ENCODE measurements at places on chromosomes 1 and 21.
A peak's percentile ranks its signal among the peaks of the same experiment; 100 is the strongest.

DNA sequence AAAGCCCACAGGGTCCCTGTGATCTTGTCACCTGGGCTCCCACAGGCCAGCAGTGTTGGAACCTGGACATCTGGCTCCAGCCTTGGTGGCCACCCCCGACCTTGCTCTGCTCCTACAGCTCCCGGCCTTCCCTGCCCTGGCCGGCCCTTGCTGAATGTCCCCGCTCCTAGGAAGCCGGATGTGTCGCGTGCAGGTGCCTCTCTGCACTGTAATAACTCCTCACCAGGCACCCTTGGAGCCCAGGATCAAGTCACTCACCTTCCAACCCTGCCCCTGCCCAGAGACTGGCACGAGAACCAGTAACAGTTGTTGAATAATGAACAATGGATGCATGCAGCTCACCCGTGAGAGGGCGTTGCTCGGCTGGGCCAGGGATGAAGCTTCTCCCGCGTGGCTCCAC lies 12.1 kb downstream of the PDE9A start:
- DNase-seq, result no peak

- peak; percentile 88 for DNase-seq
Observed at GRCh38 chr1:109490029-109490933, 3.6 kb upstream of the CYB561D1 start.

- DNase-seq, result no peak
Observed at GRCh38 chr1:2911421-2912178, 109.7 kb upstream of the ACTRT2 start.

DNA sequence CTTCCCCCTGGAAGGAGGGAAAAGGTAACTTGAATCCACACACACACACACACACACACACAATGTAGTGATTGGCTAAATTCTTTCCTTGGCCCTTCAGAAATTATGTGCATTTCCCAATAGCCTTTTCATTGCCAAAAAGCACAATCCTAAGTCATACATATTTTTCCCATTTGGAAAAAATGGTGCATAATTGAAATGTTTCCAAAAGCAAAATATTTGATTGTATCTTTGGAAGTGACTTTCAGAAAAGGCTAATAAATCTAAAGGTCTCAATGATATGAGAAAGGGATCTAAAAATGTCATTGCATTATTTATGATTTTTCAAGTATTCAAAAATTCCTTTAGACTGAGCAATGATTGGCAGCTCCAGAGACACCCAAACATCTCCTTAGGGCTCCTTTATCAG lies 43.5 kb upstream of the NEK7 start:
- DNase-seq, result no peak

DNA sequence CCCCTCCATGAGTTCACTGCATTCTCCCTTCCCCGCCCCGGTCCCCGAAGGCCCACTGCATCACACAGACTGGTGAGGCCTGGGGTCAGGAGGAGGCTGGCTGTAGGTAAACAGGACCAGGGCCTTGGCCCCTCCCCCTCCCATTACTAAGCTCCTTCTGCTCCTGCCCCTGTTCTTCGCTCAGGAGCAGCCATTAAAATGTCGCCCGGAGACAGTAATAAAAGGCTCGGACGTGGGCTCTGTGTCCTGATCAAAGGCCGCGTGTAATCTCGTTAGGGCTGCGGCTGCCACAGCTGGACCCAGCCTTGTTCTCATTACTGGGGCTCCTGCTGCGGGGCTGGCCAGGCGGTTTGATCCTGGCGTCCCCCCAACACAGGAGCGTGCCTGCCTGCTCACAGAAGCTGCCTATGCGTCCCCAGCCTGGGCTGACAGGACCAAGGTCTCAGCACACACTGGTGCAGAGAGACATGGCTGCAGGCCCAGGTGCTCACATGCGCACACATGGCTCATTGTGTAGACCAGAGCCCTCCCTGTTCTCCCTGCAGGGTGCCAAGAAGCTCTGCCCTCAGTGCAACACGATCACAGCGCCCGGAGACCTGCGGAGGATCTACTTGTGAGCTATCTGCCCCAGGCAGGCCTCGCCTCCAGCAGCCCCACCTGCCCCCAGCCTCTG lies 24.0 kb downstream of the TMEM53 start:
- peak; percentile 41 for DNase-seq

DNA sequence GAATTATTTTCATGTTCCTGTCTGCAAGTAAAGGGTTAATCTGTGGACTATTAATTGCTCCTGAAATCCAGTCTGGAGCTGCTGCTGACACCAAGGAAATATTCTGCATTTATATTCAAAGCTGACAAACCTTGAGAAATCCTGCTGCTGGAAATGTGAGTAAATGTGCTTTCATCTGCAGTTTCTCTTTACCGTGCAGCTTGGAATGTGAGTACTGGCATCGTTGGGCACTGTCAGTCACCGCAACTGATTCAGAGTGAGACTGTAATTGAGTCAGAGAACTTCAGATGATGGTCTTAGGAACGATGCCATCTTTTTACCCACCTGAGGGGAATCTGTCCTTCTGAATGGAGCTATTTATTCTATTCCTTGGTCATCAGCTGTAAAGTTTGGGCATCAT lies 420.6 kb downstream of the SIPA1L2 start:
- no peak for DNase-seq

DNA sequence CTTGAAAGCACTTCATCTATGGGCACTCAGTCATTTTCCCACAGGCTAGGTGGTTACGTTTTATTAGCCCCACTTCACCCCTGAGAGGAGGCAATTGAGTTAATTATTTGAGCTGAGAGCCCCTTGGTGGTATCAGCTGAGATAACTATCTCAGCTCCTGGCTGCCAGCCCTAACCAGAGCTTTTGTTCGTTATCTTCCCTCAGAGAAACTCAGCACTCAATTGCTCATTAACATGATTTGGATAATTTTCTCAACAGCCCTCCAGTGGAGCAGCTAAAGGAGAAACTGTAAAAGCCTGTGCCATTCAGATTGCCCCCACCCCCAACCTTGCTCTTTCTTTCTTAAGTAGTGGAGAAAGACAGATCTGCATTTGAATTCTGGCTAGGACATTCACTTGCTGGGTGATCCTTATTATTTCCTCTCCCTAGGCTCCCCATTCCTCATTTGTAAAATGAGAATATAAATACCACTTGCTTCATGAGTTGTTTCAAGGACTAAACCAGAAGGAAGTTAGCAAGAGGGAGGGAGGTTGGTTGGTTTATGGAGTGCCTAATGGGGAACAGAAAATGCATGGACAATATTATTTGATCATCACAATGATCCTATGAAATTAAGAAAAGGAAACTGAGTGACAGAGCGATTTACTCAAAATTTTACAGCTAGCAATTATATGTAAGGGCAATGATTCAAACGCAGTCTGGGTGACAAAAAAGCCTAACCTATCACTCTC lies 218.7 kb upstream of the FGGY start:
- no peak for DNase-seq

DNA sequence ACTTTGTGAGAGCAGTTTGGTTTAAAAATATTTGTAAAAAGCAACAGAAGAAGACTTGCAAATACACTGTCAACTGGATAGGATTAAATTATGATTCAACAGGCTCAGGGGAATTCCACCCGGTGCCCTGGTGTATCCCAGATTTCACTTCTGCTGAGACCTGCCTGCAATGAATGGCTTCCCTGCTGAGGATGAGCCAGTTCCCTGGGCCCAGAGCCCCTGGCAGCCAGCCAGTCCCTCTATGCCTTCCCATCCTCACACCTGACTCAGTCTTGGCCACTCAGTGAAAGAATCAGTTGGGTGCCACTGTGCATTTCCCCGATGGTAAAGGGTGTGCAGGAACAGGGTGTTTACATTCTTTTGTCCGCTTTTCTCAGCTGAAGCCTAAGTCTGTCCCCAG lies 64.4 kb downstream of the KCTD3 start:
- no peak for DNase-seq

DNA sequence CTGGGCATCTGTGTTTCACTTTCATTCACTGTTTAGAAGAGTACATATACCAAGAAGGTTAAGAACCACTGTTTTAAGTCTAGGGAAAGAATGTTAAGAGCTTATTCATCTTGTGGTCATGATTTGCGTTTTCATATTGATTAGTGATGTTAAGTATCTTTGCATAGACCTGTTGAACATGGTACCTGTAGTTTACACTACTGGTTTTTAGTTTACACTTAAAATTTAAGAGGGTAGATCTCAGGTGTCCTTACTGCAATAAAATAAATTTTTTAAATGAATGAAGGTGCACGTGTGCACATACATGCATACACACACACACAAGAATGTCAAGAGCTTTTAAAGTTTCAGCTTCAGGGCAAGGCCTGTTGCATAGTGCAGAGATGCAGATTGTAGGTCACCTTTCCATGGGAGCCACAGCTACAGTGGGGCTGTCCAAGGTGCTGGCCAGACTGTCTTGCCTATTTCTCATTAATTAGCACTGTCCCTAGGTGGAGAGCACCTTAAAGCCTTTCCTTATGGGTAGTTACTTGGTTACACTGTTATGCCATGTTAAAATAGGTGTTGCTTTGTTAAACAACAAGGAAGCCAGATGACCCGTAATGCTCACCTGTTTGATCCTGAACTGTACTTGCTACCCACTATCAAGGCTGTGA lies 543.0 kb upstream of the DAB1 start:
- no peak for DNase-seq

DNA sequence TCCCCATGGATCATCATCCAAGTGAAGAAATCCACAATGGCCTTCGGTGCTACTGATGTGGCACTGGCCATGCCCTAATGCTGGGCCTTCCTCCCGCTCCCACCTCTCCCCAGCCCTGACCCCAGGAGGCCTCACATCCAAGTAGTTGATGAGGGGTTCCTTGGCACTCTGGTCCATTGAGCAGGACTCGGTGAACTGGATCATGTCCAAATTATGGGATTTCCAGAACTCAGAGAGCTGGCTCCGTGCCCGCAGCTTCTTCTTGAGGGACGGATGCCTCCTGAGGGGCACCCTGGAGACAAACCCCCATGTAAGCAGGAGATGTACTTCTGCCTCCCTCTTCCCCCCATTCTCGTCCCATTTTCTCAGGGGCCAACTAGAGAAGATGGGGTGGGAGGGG lies 929 bp downstream of the CTSE start:
- DNase-seq, result no peak

- DNase-seq, result peak; percentile 62
Observed at GRCh38 chr1:28830814-28831213, 18.8 kb downstream of the OPRD1 start.

DNA sequence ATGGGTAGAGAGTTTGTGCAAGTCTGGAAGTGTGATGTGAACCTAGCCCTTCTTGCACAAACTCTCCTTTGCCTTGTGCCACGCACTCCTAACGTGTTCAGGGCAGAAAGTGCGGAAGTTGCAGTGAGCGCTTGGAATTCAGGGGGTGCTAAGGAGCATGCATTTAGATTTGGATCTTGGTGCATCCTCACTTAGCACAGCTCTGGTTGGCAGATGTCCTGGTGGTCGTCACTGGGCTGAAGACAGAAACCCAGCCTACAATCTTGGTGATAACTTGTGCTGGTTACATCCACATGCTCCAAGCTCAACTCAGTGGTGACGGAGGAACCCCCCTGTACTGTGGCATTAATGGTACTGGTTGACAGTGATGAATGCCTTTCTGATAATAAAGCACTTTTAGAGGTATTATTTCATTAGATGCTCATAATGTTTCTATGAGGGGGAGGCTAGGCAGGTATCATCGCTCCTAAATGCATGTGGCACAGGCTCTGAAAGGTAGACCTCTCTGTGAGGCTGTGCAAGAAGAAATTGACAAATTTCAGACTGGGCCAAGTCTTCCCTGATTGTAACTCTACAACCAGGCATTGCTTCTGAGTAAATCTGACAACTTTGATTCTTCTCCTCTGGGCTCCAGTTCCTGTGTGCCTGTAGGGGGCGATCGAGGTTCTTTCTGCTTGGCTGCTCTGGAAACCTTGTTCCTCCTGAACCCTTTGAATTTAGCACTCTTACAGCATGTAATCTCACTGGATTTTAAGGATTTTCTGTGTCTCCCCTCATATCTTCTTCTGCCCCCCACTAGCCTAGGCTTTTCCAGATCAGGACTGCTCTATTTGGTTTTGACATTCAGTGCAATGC lies 40.6 kb downstream of the MAPKAPK2 start:
- peak; percentile 67 for DNase-seq

DNA sequence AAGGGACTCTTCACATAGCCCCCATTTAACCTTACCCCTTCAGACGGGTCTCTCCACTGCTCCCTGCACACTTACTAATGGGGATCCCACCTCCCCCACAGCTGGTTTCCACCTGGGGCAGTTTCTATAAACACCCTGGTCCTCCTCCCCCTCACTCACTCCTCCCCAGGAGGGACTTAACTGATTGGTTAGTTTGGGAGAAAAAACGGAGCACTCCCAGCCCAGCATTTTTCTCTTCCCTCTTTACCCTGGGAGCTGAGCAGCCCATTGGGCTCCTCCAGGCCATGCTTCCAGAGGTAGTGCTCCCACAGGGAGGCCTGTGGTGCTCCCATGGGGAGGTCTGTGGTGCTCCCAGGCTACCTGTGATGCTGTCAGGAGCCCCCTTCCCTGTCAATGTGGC lies 93.7 kb downstream of the MIS18A start:
- no peak for DNase-seq

GRCh38 chr1:230254265-230254664 lies 171.9 kb downstream of the PGBD5 start:
- DNase-seq, result no peak

GRCh38 chr1:203117611-203118575 lies 9.6 kb upstream of the ADORA1 start:
- DNase-seq, result peak; percentile 93

GRCh38 chr1:41192456-41193178 lies 49.5 kb downstream of the SCMH1 start:
- DNase-seq, result no peak

GRCh38 chr1:230463760-230464159 lies 37.6 kb upstream of the PGBD5 start:
- no peak for DNase-seq

DNA sequence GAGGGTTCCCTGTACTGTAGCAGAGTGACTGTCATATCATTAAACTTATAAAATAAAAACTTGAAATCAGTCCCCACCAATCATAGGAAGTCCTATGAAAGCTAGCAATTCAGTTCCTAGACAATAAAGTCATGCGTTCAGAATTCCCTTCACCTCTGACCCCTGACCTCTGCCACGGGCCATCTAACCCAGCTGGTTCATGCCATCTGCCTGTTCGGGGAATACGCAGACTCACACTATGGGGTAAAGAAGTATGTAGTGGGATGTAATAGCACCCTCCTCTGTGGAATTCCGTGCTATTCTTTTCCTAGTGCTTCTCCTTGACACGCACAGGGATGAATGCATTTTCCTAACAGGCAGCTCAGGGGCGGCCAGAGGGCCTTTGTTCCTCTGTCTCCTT lies 2.1 kb downstream of the GSTM4 start:
- DNase-seq, result no peak

All from glutamatergic neuron (in vitro differentiated cells).